ENCODE measurements at places on chromosomes 4 and X. TPM values are rescaled to one million over a fixed set of nuclear protein-coding genes. Genes with fewer than 3 reads are reported as not detected.

PARM1 gene
- total RNA-seq = 6.5 TPM

NBDY gene
- 65.0 TPM for total RNA-seq

CTAG2 gene
- not detected for total RNA-seq

RAB40A gene
- 0.68 TPM for total RNA-seq

UGT2A1 gene
- total RNA-seq = not detected

MAGEC3 gene
- not detected for total RNA-seq

ETDA gene
- not detected for total RNA-seq

LDB2 gene
- total RNA-seq = not detected

ENPEP gene
- not detected for total RNA-seq

P2RY8 gene
- total RNA-seq = not detected

FGA gene
- 0.34 TPM for total RNA-seq

ZNF711 gene
- 8.0 TPM for total RNA-seq

TCEAL5 gene
- not detected for total RNA-seq

NFKB1 gene
- total RNA-seq = 35.6 TPM

USP53 gene
- 31.0 TPM for total RNA-seq

TMPRSS11F gene
- total RNA-seq = not detected

ZBTB33 gene
- 24.9 TPM for total RNA-seq

VEGFC gene
- total RNA-seq = 1.5 TPM

GRCh38 chr4:140628016-140628415 is 59.3 kb upstream of the UCP1 start:
- H3K4me3 ChIP-seq = no peak overlapping the region
- H3K27ac ChIP-seq = no peak overlapping the region
- H3K4me1 ChIP-seq = no peaks in the 10 kb centered on the region
- no peaks in the 10 kb centered on the region for H3K27me3 ChIP-seq

DNA sequence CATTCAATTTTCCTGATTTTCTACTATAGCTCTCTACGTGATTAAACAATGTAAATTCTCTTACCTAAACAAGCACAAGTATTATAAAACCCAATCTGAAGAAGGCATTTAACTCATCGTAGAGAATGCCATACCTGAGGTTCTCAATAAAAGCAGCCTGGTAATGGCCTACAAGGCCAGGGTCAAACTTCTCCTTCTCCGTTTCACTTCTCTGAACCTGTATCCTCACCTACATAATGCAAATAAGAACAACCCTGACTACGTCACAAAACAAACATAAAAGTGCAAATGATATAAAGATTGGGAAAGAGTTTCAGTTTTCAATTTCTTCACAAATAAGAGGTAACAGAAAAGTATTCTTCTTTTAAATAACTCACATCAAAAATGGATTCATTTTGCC is 55.6 kb upstream of the STS start:
- peaks cover 12% of the 10 kb centered on the region for H3K4me1 ChIP-seq
- H3K4me3 ChIP-seq = no peak overlapping the region
- no peak overlapping the region for H3K27ac ChIP-seq
- H3K27me3 ChIP-seq = no peaks in the 10 kb centered on the region

DNA sequence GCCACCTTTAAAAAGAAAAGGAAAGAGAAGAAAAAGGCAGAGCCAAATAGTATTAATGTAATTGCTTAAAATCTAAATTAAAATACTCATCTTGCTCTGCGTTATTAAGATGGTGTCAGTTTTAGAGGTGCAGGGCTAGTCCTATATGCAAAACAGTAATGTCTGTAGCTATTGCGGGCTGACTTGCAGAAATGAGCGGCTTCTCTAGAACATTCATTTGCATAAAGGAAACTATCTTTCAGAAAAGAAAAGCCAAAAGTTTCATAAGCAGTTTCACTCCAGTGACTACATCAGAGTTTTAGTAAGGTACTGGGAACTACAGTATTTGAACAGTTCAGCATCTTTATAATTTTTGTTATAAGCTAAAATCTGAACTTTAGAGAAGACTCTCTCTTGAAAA is 6.0 kb downstream of the SMAD1 start:
- no peak overlapping the region for H3K4me3 ChIP-seq
- no peaks in the 10 kb centered on the region for H3K27me3 ChIP-seq
- no peak for DNase-seq
- no peaks in the 10 kb centered on the region for H3K36me3 ChIP-seq
- no peak overlapping the region for H3K27ac ChIP-seq

- peaks cover 8% of the 10 kb centered on the region for H3K4me1 ChIP-seq
- no peak overlapping the region for H3K27ac ChIP-seq
- no peak overlapping the region for H3K4me3 ChIP-seq
- no peaks in the 10 kb centered on the region for H3K36me3 ChIP-seq
Observed at GRCh38 chrX:70084592-70085240, 22.5 kb downstream of the OTUD6A start.

DNA sequence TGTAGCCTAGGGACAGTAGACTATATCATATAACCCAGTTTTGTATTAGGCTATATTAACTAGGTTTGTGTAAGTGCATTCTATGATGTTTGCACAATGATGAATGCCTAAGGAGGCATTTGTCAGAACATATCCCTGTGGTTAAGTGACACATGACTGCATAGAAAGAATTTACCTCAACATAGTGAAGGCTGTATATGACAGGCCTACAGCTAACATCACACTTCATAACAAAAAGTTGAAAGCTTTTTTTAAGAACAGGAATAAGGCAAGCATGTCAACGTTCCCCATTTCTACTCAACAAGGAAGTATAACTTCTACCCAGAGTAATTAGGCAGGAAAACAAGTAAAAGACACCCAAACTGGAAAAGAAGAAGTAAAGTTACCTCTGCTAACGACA is 165.9 kb upstream of the NDST4 start:
- no peak for DNase-seq
- H3K27ac ChIP-seq = no peak overlapping the region
- H3K4me3 ChIP-seq = no peak overlapping the region
- no peaks in the 10 kb centered on the region for H3K27me3 ChIP-seq
- H3K36me3 ChIP-seq = no peaks in the 10 kb centered on the region
- H3K4me1 ChIP-seq = no peaks in the 10 kb centered on the region

DNA sequence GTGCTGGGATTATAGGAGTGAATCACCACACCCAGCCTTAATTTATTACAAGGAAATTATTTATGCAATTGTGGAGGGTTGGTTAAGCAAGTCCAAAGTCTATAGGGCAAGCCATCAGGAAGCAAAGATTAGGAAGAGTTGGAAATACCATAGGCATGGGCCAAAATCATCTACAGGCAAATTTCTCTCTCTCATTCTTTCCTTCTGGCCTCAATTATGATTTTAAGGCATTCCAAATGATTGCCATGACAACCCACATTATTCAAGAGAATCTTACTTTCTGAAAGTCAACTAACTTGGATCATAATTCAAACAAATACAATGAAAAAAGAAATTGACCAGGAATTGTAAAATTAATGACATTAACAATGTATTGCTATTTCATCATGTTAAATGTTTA is 400.8 kb downstream of the GPM6A start:
- DNase-seq = no peak
- H3K36me3 ChIP-seq = peaks cover 5% of the 10 kb centered on the region
- H3K4me1 ChIP-seq = peaks cover 27% of the 10 kb centered on the region
- H3K27me3 ChIP-seq = no peaks in the 10 kb centered on the region

GRCh38 chr4:137427411-137427810 is 104.9 kb downstream of the PCDH18 start:
- H3K4me3 ChIP-seq = no peak overlapping the region
- no peaks in the 10 kb centered on the region for H3K36me3 ChIP-seq
- no peaks in the 10 kb centered on the region for H3K27me3 ChIP-seq
- no peak for DNase-seq
- H3K4me1 ChIP-seq = no peaks in the 10 kb centered on the region
- no peak overlapping the region for H3K27ac ChIP-seq

GRCh38 chr4:52641854-52642563 is 17.1 kb downstream of the USP46 start:
- no peak for DNase-seq
- no peaks in the 10 kb centered on the region for H3K4me1 ChIP-seq
- no peaks in the 10 kb centered on the region for H3K36me3 ChIP-seq
- no peak overlapping the region for H3K4me3 ChIP-seq

- no peaks in the 10 kb centered on the region for H3K36me3 ChIP-seq
- H3K4me3 ChIP-seq = no peak overlapping the region
- peaks cover 9% of the 10 kb centered on the region for H3K4me1 ChIP-seq
- H3K27me3 ChIP-seq = no peaks in the 10 kb centered on the region
- H3K27ac ChIP-seq = no peak overlapping the region
Observed at GRCh38 chrX:115535844-115536243, 25.1 kb upstream of the PLS3 start.

- peak overlapping the region; percentile 85 for H3K4me3 ChIP-seq
- peak overlapping the region; percentile 69 for H3K27ac ChIP-seq
- no peak for DNase-seq
Observed at GRCh38 chr4:86595426-86595805, 1.3 kb downstream of the PTPN13 start.

DNA sequence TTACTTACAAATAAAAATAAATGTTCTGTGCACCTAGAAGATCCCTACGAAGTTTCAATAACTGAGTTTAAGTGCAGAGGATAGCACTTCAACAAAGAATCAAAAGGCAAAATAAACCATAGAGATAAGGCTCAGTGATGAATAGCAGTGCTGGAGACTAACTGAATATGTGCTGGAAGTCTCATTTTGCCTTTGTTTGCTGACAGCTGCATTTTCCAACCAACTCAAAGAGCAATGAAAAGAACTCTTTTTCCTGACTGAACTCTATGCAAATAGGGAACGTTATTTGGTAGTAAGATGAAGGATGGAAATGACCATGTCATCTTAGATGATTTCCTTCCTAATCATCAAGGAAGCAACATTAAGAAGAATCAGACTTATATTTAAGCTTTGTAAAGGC is 32.7 kb upstream of the ADH7 start:
- H3K4me3 ChIP-seq = no peak overlapping the region
- H3K27me3 ChIP-seq = no peaks in the 10 kb centered on the region
- H3K27ac ChIP-seq = no peak overlapping the region
- H3K36me3 ChIP-seq = no peaks in the 10 kb centered on the region
- DNase-seq = no peak
- peaks cover 8% of the 10 kb centered on the region for H3K4me1 ChIP-seq

- DNase-seq = no peak
- H3K36me3 ChIP-seq = no peaks in the 10 kb centered on the region
- H3K27ac ChIP-seq = no peak overlapping the region
- H3K4me1 ChIP-seq = no peaks in the 10 kb centered on the region
Observed at GRCh38 chr4:139576219-139576618, 20.2 kb upstream of the SETD7 start.

- DNase-seq = no peak
- H3K27me3 ChIP-seq = peaks cover 29% of the 10 kb centered on the region
- H3K4me3 ChIP-seq = no peak overlapping the region
Observed at GRCh38 chr4:93814141-93814540, 14.4 kb upstream of the ATOH1 start.

DNA sequence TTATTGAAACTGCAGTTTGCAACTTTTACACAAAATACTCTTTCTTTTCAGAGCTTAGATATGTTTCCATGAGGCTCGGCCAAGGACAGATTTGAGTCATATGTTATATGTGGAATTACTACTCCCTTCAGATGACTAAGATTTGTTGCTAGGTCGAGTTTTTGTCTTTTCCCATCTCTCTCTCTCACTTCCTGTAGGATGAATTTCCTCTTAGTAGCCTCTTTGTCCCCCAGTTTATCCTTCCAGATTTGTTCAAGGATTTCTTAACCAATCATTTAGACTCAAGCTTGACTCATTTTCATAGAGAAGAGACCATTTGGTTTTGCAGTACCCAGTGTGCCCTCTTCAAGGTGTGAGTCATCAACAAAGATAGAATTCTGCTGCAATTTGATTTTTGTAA is 209.2 kb downstream of the GLUD2 start:
- no peaks in the 10 kb centered on the region for H3K36me3 ChIP-seq
- no peaks in the 10 kb centered on the region for H3K27me3 ChIP-seq
- H3K4me1 ChIP-seq = no peaks in the 10 kb centered on the region
- DNase-seq = no peak
- H3K4me3 ChIP-seq = no peak overlapping the region

- H3K27me3 ChIP-seq = no peaks in the 10 kb centered on the region
- no peaks in the 10 kb centered on the region for H3K4me1 ChIP-seq
- H3K36me3 ChIP-seq = no peaks in the 10 kb centered on the region
- H3K4me3 ChIP-seq = no peak overlapping the region
Observed at GRCh38 chr4:139682309-139682708, 16.7 kb downstream of the MGST2 start.

DNA sequence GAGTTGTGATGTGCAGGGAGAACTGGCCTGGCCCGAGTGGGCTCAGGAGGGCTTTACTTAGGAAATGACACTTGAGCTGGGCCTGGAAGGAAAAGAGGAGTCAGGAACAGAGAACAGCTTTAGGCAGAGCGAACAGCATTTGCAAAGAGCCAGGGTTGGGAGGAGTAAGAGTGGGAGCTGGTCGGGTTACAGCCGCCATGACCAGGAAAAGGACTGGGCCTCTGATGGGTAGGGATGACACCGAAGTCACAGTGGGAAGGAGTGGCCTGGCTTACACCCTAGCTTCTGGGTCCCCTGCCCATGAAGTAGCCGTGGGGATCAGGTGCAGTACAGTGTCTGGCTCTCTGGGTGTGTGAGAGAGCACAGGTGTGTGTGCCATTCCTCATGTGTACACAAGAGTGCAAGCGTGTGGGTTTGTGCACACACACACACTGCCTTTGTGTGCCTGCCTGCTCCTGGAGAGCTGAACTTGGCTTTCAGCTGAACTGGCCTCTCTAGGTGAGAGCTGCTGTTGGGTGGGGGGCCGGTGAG is 31.6 kb downstream of the TRMT44 start:
- H3K36me3 ChIP-seq = no peaks in the 10 kb centered on the region
- no peaks in the 10 kb centered on the region for H3K4me1 ChIP-seq
- DNase-seq = no peak
- H3K4me3 ChIP-seq = no peak overlapping the region

DNA sequence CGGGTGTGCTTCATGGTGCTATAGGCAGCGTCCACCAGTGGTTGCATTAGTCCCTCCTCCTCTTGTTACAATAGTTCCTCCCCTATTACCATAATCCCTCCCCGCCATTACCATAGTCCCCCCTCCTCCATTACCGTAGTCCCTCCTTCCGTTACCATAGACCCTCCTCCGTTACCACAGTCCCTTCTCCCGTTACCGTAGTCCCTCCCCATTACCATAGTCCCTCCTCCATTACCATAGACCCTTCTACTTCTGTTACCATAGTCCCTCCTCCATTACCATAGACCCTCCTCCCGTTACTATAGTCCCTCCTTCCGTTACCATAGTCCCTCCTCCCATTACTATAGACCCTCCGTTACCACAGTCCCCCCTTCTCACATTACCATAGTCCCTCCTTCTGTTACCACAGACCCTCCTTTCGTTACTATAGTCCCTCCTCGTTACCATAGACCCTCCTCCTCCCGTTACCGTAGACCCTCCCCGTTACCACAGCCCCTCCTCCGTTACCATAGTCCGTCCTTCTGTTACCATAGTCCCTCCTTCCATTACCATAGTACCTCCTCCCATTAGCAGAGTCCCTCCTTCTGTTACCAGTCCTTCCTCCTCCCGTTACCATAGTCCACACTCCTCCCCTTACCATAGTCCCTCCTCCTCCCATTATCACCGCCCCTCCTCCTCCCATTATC is 129.6 kb downstream of the DHRSX start:
- no peak overlapping the region for H3K4me3 ChIP-seq
- H3K27me3 ChIP-seq = no peaks in the 10 kb centered on the region
- H3K36me3 ChIP-seq = no peaks in the 10 kb centered on the region
- DNase-seq = no peak

DNA sequence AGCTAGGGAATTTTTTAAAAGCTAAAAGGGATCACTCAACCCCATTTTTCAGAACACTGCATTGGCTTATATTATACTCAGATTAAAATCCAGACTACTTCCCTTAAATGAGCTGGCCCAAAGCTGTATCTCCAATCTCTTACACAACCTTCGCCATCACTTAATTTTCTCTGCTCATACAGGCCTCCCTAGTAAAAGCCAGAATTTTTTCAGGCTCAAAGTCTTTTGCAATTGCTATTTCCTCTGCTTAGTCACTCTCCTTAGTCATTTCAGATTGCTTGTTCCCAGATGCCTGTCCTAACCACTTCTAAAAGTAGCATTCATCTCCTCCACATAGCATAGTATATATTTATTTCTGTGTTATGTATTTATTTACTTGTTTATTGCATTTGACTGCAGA is 1587.9 kb upstream of the ADGRL3 start:
- H3K4me3 ChIP-seq = no peak overlapping the region
- H3K27me3 ChIP-seq = no peaks in the 10 kb centered on the region
- no peak for DNase-seq
